ENCODE measurements at places on chromosomes 1 and 21.

DNA sequence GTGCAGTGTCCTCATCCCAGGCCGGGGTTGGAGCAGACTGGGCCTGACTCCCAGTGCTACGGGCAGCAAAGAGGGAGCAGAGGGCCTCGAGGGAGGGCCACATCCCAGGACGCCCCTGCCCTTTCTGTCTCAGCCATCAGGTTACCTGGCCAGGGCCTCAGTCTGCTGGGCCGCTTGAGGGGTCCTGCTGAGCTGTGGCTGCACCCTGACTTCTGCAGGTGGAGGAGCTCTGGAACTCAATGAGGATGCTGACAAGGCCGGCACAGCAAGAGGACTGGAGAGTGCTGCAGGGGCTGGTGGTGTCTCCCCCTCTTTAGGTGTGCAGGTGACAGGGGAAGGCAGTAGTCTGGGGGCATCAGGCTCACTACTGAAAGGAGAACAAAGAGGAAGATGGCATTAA lies 3.3 kb downstream of the ZNF692 start:
- DNase-seq = no peak

- DNase-seq = no peak
Measured at GRCh38 chr1:36217670-36218069, 6.6 kb upstream of the THRAP3 start.

GRCh38 chr1:242454262-242455051 lies 70.0 kb downstream of the PLD5 start:
- no peak for DNase-seq

GRCh38 chr1:61400997-61401396 lies 318.6 kb downstream of the NFIA start:
- DNase-seq = no peak

- no peak for DNase-seq
Measured at GRCh38 chr21:43611598-43612369, 47.5 kb downstream of the HSF2BP start.

DNA sequence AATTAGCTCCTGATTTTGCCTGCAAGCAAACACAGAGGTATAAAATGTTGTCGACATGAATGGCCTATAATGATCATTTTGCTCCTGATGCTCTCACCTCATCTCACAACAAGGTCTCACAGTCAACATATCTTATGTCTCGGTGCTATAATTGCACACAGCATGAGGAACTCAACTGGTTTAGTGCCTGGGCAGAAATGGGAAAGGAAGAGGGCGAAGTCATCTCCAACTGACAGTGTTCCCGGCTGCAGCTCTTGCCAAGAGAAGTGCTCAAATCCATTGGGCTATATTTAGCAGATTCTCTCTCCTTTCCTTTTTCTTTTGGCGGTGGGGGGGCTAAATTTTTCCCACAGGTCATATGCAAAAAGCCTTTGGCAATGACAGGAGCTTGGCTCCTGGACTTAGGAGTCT lies 53.0 kb downstream of the SLC45A1 start:
- no peak for DNase-seq

DNA sequence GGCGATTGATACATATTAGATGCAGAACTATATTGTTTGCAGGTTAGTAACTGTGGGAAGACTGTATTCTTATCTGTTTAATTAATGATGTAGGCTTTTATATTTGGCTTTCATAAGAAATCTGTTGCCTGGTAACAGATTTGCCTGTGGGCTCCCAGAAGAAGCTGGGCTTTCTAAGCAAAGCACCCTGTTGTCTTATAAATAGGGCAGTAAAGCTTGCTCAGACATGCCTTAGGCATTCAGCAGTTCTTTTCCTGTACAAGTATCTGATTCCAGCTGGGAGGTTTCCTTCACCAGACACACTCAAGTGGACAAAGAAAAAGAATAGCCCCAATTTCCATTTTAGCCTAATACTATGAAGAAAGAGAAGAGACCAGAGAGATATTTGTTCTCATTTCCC lies 524.0 kb downstream of the LRRIQ3 start:
- no peak for DNase-seq

DNA sequence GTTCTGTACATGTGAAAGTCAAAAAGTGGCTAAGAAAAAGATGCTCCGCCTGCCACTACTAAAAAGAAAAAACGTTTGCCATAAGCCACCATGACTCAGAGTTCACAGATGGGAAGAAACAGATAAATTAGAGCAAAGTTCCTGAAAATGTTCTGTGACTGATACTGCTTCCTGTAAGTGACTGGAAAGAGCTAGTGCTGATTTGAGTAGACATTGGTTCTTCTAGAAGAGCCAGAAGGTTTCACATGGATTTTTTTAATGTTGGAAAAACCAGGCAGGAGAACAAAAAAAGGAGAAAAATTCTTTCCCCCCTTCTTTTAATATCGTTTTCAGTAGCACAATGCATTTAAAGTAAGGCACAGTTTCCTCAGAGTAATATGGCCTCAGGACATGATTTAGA lies 221.4 kb downstream of the HLX start:
- DNase-seq = no peak

DNA sequence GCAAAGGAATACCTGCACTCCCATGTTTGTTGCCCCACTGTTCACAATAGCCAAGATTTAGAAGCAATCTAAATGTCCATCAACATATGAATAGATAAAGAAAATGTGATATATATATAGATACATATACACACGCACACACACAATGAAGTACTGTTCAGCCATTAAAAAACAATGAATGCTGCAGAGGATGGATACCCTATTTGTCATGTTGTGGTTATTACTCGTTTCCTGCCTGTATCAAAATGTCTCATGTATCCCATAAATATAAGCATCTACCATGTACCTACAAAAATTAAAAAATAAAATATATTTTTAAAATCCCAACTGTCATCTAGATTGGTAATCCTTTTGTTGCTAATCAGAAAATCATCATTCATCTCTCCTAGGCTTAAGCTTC lies 634.8 kb upstream of the ADGRL2 start:
- no peak for DNase-seq

GRCh38 chr1:202723708-202724107 lies 13.5 kb upstream of the SYT2 start:
- DNase-seq = no peak
